ENCODE measurements at places on chromosomes 13 and 19.

GRCh38 chr13:94332359-94333096 is 147.0 kb downstream of the DCT start:
- DNase-seq = no peak

- DNase-seq = no peak
These were observed 135.2 kb downstream of the USP12 start for GRCh38 chr13:27036236-27036981.

DNA sequence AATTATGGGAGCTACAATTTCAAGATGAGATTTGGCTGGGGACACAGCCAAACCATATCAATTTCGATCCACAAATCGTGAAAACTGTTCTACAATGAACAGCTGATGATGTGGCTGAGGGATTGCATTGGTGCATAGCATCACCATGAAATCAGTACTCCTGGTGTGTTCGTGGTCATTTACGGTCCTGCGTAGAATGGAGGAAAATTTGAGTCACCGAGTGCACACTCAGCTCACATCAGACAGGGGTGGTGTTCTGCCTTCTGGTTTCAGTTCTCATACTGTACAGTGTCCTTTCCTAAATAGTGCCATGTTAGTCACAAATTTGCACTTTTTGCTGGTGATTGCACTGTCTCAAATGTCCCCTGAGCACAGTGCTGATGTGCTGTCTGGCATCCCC is 39.2 kb downstream of the MYH14 start:
- DNase-seq = no peak

GRCh38 chr13:52082601-52083000 is 46.3 kb downstream of the NEK5 start:
- no peak for DNase-seq

GRCh38 chr13:107322228-107322627 is 754.3 kb upstream of the ARGLU1 start:
- no peak for DNase-seq

DNA sequence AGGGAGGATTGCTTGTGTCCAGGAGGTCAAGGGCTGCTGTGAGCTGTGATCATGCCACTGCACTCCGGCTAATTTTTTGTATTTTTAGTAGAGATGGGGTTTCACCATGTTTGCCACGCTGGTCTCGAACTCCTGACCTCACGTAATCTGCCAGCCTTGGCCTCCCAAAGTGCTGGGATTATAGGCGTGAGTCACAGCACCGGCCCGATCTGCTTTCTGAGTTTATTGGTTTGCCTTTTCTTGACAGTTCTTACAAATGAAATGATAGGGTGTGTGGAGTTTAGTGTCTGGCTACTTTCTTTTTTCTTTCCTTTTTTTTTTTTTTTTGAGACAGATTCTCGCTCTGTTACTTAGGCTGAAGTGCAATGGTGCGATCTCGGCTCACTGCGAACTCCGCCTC is 848 bp downstream of the C19orf44 start:
- no peak for DNase-seq

GRCh38 chr13:30172593-30173302 is 134.6 kb downstream of the KATNAL1 start:
- DNase-seq = no peak

GRCh38 chr13:63632321-63632720 is 2216.7 kb upstream of the PCDH20 start:
- DNase-seq = no peak

DNA sequence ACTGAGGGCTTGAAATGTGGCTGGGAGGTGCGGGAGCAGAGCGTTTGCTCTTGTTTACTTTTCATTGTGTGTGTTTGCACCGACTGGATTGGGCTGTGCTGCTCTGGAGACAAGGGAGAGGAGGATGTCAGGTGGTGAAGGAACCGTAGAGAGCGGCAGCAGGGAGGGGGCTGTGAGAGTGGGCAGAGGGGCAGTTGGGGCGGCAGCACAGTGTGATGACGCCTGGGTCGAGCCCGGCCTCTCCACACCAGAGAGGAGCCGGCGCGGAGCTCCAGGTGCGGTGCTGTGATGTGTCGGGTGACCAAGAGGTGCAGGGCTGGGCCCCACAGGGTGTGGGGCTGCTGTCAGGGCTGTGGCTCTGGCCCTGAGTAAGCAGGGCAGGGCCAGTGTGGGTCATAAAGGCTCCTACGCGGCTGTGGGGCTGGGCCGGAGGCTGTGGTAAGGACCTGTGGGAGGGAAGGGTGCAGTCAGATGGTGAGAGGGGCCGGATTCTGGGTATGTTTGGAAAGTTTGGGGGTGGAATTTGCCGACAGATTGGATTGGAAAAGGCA is 10.5 kb downstream of the NAXD start:
- no peak for DNase-seq

DNA sequence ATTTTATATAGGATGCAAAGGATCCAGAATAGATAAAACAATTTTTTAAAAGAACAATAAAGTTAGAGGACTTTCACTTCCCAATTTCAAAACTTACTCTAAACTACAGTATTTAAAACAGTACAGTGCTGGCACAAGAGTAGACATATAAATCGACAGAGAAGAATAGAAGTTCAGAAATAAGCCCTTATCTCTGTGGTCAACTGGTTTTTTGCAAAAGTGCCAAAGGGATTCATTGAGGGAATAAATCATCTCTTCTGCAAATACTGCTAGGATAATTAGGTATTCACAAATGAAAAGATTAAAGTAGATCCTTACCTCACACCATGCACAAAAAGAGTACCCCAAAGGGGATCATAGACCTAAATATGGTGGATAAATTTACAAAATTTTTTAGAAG is 431.0 kb upstream of the HTR2A start:
- no peak for DNase-seq

- no peak for DNase-seq
These were observed 84.6 kb upstream of the PCDH17 start for GRCh38 chr13:57546942-57547341.

DNA sequence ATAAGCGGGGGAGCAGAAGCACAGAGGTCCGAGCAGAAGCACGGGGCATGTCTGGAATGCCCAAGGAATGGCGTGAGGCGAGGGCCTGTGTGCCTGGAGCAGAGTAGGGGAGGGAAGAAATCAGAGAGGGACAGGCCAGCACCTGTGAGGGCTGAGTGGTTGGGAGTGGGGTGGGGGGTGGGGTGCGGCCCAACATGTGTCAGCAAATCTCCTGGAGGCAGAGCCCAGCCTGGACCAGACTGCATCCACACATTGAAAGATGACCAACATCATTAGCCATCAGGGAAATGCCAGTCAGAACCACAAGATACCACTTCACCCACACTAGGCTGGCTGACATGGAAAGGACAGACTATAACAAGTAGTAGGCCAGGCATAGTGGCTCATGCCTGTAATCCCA is 11.2 kb downstream of the CLASRP start:
- DNase-seq = no peak

DNA sequence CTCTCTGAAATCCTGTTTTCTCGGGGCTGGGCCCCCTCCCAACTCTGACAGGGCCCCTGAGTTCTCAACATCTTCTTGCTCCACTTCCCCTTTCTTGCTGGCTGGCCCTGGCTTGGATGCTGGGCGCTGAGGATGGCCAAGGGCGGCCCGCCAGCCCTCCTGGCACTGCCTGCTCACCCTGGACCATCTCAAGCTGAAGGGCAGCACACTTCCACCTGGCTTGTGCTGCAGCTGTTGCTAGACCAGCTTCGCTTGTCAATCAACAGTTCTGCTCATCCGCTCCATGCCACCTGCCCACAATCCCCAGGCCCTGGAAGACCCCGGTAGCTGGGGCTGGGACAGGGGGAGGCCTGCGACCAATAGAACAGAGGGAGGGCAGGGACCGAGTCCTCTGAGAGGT is 6.9 kb upstream of the GMIP start:
- DNase-seq = no peak

GRCh38 chr13:29948244-29948643 is 97.8 kb upstream of the UBL3 start:
- no peak for DNase-seq

DNA sequence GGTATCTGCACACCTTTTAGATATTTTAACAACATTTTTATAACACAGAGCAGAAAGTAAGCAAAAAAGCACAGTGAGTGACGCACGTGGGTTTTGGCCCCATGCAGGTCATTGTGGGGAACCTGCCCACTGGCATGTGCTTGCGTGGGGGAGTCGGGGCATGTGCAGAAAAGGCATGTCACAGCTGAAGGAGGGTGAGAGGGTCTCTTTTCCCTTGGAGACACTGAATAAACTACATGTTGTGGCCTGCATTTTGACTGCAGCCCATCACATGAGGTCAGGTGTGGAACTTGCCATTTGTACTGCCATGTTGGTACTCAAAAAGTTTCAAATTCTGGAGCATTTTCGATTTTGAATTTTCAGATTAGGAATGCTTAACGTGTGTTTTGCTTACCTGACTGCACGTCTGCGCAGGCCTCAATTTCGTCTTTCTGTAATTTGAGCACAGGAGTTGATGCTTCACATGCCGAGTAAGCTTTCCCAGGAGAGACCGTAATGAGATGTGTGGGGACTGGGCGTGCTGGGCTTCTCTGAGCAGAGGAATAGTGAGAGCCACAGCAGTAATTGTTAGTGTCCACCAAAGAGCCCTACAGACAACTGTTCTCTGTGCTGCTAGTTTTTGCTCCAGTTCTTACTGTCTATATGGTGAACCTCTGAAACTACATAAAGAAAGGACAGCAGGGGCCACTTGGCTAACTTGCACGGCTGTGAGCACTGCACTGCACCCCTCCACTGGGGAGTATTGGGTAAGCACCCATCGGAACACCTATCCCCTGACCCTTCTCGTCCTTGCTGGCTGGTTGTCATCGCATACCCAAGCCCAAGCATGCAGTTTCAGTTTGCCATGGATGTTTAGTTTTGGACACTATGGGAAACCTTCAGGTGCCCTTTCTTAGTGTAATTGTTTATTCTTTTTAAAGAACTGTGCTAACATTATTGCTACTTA is 72.9 kb upstream of the GPR183 start:
- no peak for DNase-seq

DNA sequence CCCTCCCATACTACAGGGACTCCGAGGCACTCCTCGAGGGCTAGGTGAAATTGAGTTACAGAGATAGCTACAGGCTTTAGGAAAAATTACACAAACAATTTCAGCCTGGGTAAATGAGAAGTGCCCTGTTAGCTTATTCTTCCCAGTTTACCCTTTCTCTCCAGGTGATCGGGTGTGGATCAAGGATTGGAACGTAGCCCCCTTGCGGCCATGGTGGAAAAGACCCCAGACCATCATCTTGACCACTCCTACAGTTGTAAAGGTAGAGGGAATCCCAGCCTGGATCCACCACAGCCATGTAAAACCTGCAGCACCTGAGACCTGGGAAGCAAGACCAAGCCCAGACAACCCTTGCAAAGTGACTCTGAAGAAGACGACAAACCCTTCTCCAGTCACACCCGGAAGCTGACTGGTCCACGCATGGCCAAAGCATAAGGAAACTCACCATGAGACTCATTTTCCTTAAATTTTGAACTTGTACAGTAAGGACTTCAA is 600.6 kb downstream of the UQCRFS1 start:
- DNase-seq = no peak

GRCh38 chr13:93715866-93716265 is 489.3 kb downstream of the GPC6 start:
- DNase-seq = no peak

DNA sequence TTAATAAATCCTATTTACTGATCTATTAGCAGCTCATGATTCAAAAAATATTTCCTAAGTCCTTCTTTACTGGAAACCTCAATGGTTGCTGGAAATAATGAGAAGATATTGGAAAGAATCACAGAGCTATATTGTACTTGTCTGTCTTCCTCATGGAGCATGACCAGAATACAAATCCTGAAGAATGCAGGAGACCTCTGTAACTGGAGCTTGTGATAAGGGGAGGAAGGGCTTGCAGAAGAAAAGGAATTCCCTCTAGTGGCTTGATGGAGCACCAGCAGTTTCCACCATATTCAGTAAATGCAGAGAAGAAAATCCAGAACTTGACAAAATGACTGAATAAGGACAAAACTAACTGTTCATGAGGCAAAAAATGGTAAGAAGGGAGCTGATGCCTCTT is 1333.1 kb downstream of the EFNB2 start:
- no peak for DNase-seq

DNA sequence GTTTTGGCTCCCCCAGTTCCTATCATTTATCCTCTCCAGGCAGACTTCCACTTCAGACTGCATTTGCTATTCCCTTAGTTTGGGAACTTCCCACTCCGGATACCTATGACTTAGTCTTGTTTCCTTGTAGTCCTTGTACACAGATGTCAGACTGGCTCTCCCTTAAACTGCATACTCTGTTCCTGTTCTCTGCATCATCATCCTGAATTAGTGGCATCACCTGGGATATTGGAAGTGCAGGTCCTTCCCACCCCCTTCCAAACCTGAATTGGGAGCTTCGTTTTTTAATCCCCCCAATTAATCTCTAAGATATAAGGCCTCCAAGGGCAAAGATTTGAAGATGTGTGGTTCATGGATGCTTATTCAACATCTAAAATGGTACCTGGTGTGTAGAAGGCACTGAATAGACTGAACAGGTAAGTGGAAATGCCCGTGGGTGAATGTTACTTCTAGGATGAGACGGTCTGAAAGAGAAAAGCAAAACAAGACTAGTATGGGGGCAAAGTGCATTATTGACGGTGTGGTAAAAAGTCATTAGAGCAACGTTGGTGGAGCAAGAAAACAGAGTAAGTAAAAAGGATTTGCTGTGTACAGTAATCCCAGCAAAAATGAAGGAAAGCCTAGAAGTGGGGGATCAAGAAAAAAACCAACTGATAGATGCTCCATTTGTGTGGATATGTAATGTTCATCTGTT is 9.6 kb downstream of the MIR17HG start:
- no peak for DNase-seq

GRCh38 chr13:66530686-66531085 is 699.5 kb downstream of the PCDH9 start:
- no peak for DNase-seq

DNA sequence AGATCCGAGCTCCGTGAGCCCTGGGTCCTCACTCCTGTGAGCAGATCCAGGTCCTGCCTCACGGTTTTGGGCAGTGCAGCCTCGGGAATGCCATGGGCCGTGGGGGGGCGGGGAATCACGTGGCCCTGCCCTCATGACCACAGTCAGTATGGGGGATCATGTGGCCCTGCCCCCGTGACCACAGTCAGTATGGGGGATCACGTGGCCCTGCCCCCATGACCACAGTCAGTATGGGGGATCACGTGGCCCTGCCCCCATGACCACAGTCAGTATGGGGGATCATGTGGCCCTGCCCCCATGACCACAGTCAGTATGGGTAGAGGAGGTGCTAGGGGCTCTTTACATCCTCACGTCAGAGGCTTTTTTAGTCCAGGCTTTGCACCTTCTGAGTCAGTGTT is 64.3 kb upstream of the F7 start:
- DNase-seq = no peak
